Cardiac septum (tissue), 1 donor: ENCODE measurements at places on chromosomes 13 and 19.

DNA sequence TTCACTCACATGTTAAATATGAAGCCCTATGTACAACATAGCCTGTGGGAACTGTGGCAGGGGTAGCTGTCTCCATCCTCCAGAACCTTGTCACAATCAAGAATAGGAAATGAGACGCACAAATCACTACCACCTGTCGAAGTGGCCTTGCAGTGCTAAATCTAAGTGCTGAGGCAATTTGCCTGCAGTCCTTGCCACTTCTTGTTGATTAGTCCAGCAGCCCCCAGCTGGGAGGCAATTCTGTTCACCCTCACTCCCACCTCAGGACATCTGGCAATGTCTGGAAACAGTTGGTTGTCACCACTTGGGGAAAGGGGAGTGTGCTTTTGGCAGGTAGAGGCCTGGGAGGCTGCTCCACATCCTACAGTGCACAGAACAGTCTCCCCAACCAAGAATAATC lies 10.7 kb downstream of the RFX2 start:
- no peak for DNase-seq

DNA sequence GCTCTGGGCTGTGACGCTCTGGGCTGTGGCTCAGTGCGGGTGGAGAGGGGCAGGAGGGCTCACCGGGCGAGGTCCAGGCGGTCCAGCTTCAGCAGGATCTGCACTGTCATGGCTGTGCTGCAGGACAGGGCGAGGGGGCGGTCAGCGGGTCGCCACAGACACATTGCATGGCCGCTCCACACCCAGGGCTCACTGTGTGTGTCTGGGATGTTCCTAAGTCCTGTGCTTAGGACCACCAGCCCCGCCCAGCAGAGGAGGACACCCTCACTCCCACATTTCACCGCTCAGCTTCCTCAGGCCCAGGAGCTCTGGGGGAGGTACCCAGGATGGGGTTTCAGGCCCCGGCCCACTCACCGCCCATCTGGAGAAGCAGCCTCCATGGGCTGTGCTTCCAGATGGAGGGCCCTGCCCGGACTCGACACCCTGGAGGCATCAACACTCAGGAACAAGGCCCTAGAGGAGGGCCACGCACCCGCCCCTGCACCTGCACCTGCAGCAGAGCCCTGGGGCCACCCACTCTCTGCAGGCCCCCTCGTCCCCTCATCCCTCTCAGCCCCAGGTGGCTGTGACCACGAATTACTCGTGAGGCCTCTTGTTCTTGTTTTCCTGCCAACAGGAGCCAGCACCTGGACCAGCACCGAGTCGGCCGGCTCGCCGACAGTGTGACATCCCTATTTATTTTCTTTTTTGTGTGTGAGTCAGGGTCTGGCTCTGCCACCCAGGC lies 9.7 kb upstream of the CERS1 start:
- no peak for DNase-seq

DNA sequence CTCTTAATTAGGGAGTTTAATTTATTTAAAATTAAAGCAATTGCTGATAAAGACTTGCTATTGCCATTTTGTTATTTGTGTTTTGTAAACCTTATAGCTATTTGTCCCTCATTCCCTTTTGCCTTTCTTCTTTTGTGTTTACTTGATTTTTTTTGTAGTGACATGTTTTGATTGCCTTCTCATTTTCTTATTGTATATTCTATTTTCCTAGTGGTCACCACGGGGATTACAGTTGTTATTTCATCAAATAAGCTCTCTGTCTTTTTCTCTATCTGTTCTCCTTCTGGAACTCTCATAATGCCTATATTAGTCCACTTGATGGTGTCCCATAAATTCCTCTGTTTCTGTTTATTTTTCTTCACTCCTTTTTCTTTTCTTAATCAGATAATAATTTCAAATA lies 64.4 kb upstream of the FRY start:
- no peak for DNase-seq

- no peak for DNase-seq
Observed at GRCh38 chr13:66922444-66922843, 307.7 kb downstream of the PCDH9 start.

GRCh38 chr19:46383846-46384245 lies 29.5 kb downstream of the CCDC8 start:
- DNase-seq, result peak; percentile 69

DNA sequence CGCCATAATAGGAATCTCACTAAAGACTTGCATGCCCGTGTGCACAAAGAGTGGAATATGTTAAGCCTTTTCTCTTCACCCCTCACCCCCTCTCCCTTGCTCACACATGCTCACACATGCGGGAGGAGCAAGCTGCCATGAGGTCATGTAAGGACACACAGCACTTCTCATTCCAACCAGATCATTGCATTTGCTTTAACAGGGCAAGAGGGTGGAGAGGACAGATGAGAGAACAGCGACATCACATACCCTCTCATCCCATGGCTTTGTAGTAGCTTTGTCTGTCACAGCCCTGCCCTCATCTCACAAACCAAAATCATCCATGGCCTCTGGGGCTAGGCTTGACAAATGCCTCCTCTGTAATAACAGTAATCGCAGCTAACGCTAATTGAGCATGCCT lies 145.6 kb upstream of the FRY start:
- no peak for DNase-seq

- no peak for DNase-seq
Observed at GRCh38 chr13:105915146-105915850, 620.2 kb downstream of the EFNB2 start.

GRCh38 chr13:37942929-37943328 lies 73.4 kb upstream of the TRPC4 start:
- no peak for DNase-seq

DNA sequence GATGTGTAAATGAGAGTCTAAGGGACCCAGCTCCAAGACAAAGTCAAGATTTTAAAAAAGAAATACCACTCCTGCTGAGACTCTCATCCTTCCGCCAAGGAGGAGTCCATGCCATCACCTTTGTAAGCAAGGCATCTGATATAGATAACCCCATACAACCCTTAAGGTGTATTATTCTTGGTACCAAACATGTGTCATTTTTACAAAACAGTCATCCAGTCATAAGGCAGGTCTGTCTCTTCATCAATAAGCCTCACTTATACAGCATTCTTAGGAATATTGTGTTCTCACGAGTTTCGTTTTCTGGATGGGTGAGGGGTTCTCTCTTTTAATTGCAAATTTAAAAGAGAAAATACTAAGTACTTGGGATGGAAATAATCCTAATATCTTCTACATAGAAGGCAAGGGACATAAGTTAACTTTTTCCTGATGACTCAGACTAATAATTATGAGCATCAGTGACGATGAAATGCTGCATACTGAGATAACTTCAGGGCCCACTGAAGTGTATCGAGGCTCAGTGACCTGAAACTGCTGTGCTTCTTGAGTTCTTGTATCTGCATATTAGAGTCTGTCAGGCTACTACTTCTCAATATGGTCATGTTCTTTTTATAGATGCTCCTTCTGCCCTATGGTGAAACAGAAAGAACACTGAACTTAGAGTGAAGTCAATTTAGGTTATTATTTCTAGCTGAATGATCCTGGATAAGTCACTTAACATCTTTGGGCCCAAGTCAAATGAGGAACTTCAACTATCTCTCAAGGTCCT lies 166.6 kb downstream of the KLF12 start:
- no peak for DNase-seq

GRCh38 chr19:3890591-3890990 lies 10.1 kb downstream of the ATCAY start:
- DNase-seq, result no peak

- peak; percentile 76 for DNase-seq
Observed at GRCh38 chr19:35357867-35358573, at the start of gene FFAR3. TSS of gene FFAR3 (plus strand) at chr19:35358460. CDS start at chr19:35358891, 431 bp downstream.

- DNase-seq, result peak; percentile 84
Observed at GRCh38 chr19:55156202-55157063, 1.1 kb downstream of the TNNI3 start.

DNA sequence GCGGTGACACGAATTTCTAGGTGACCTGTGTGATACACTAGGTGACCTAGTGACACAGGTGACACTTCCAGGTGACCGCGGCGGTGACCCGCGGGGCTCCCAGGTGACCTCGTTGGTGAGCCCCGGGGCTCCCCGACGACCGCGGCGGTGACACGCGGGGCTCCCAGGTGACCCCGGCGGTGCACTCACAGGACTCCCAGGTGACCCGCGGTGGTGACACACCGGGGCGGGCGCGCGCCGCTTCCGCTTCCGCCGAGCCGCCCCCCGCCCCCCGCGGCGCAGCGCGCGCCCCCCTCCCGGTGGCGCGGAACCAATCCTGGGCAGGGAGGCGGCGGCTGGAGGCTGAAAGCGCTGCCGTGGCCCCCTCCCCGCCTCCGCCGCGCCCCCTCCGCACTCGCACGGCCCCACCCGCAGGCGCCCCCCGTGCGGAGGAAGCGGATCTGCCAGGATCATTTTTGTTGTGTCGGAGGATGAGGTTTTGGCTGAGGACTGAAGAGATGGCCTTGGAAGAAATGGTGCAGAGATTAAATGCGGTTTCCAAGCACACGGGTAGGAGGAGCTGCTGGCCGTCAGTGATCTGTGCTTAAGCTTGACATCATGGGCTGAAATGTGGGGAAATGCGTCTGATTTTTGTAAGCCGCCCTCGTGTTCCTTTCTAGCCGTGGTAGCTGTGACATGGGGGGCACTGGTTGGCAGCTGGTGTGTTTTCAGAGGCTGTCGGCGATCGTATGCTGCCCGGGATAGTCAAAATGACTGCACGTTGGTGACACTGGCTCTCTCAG lies at the start of gene MCF2L:
TSS of gene MCF2L (plus strand) at position 305 of the 782 bp plus-strand sequence. CDS start at position 471, 166 bp downstream.
- DNase-seq, result peak; percentile 56
